ENCODE measurements at places on chromosomes 3 and 15.

DNA sequence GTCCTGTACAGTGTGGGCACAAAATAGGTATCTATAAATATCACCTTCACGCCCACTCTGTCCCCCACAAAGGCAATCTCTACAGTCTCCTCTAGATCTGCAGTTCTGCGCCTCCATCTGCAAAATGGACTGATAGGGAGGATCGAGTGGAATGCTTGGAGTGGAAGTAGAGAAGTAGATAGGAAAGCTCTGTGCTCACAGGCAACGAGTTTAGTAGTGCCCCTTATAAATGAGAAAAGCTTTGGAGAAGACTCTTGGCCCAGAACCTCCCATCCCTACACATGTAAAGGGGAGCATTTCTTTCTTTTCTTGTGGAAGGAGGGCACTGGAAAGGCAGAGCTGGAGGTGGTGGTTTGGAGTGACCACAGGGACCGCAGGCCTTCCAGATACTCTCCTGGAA, 88.5 kb downstream of the ZNF621 start:
- DNase-seq: no peak

- DNase-seq: no peak
Observed at GRCh38 chr3:13051581-13051980, 21.6 kb downstream of the IQSEC1 start.

DNA sequence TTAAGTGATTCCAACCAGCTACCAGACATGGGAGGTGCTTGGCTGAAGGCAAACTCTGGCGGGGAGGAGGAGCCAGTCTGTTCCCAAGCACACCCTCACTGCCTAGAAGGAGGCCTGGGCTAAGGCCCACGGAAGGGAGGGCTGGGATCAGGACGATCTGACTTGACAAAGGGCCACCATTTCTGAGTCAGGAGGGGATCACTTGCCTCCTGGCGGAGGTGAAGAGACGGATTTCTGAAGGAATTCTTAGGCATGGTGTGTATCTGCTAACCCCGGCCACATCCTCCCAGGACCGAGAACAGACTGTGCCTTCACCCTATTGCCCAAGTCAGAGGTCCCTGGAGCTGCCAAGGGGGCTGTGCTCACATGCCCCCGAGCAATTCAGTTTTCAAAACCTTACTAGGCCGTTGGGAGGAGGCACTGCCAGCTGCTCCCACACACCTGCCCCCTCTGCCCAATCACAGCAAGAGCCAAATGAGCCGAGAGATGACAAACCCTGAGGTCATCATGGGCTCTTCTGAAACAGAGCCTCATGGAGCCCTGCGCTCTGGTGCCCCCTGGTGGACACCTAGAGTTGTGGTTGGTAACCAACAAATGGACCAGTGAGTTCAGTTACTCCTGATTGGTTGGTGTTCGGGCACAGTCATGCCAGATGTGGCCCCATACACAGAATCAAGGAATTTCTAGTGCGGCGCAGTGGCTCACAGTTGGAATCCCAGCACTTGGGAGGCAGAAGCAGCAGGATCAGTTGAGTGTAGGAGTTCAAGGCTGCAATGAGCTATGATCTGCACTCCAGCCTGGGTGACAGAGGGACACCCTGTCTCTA, 6.5 kb upstream of the TNK2 start:
- DNase-seq: peak; percentile 99

DNA sequence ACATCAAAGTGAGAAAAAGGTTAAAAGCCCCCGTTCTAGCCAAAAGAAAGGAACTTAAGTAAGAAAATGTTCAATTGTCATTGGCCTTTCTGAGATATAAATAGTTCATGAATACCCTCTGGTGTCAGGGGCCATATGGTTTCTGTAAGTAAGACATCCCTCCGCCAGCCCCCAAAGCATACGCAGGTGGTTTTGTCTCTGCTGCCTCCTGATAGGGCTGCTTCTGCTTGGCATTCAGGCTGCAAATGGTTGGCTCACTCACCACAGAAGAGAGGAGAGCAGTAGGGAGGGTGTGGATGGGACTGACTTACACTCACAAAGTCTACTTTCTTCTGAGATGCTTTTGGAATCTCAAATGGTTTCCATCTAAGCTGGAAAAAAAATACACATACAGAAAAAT, 29.8 kb downstream of the HGD start:
- DNase-seq: no peak

- no peak for DNase-seq
Observed at GRCh38 chr15:28049581-28049980, 49.5 kb downstream of the OCA2 start.

DNA sequence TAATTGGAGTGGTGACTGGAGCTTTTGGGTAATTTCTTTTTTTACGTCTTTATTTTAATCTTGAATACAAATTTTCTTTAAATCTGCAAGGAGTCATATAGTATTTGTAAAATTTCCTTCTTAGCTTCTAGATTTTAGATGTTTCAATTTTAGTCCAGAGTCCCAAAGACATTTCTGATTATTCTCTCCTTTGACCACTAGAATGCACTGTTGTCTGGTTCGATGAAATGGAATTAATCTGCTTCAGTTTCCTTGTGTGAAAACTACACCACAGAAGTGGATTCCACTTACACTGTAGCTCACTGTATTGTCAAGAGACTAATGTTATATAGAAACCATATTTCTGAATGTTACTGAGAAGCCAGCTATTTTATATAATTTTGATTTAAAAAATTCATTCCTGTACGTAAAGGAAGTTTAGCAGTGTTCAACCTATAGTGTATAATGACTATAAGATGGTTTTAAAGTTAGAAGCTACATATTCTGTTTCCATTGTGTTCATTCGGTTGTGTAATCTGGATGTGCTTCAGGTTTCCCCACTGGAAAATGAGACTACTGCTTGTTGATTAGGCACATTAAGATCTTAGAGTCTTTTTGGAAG, 6.1 kb downstream of the GRAMD1C start:
- DNase-seq: no peak

- DNase-seq: no peak
Observed at GRCh38 chr3:8550611-8551010, 49.0 kb downstream of the LMCD1 start.

- no peak for DNase-seq
Observed at GRCh38 chr3:10600296-10600714, 94.9 kb upstream of the ATP2B2 start.

DNA sequence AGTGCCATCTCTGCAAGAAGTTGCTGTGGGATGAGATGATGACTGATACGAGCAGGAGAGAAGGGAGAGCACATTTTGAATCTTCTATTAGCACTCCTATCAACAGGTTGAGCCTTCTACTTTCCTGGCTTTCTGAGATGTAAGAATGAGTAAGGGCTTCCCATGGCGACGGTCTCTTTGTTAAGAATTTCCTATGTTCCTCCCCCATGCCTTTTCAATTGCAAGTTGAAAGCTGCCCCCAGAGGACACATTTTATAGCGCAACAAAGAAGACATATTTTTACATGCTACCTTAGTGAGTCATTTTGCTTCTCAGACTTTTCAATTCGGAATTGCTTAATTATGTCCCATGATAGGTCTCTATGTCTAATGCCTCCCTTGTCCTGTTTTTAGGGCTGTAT, 71.3 kb upstream of the LRTM1 start:
- peak; percentile 60 for DNase-seq

- DNase-seq: no peak
Observed at GRCh38 chr15:43550527-43551363, 33.3 kb downstream of the MAP1A start.

- DNase-seq: no peak
Observed at GRCh38 chr15:79381593-79381992, 50.5 kb upstream of the MINAR1 start.

GRCh38 chr3:33787328-33788009, 11.0 kb upstream of the PDCD6IP start:
- DNase-seq: peak; percentile 88

- DNase-seq: no peak
Observed at GRCh38 chr3:54691289-54691771, 236.5 kb downstream of the LRTM1 start.

- peak; percentile 36 for DNase-seq
Observed at GRCh38 chr3:72303926-72304325, 519.0 kb upstream of the PROK2 start.

DNA sequence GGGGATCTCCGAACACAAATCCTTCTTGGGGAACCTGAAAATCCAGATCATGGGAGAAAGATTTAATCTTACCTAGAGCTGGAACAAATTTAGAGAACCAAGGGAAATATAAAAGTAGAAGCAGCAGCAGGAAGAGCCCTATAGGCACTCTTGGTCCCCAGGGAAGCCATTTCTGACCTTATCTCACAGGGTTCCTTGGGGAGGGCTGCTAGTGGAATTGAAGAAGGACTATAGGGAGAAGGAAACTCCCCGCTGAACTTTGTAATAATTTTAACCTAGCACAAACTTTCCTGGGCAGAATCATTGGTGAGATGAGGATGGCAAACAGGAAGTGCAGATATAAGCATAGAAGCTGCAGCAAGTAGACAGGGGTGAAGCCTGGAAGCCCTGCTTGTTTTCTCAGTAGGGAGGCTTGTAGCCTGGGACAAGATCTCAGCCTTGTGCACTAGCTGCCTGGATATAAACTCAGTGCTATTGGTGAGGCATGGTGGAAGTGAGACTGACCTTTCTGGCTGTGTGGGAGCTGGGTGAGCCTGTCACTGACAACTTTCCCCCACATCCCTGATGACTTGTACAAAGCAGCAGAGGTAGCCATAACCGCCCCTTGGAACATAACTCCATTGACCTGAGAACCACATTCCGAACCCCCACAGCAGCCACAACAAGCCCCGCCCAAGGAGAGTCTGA, 343.0 kb upstream of the TGFBR2 start:
- DNase-seq: no peak

DNA sequence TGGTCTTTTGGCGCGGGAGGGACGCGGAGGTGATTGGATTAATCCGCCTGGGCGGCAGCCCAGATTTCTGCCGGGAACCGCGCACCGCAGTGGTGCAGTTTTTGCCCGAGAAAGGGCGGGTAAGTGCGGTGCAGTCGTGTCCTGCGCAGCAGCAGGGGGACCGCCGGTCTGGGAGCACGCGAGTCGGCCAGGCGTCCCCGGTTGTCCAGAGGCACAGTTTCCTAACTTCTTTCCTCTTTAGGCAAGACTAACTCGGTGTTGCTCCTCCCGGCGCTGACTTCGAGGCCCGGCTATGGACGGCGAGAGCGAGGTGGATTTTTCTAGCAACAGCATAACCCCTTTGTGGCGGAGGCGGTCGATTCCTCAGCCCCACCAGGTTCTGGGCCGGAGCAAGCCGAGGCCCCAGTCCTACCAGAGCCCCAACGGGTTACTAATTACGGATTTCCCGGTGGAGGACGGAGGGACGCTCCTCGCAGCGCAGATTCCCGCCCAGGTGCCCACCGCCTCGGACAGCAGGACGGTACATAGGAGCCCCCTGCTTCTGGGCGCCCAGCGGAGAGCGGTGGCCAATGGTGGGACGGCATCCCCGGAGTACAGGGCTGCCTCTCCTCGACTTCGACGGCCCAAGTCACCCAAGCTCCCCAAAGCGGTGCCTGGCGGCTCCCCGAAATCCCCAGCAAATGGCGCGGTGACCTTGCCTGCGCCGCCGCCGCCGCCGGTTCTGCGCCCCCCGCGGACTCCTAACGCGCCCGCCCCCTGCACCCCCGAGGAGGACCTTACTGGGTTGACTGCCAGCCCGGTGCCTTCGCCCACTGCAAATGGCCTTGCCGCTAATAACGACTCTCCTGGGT, 736 bp downstream of the ARHGEF26 start:
- DNase-seq: peak; percentile 46

DNA sequence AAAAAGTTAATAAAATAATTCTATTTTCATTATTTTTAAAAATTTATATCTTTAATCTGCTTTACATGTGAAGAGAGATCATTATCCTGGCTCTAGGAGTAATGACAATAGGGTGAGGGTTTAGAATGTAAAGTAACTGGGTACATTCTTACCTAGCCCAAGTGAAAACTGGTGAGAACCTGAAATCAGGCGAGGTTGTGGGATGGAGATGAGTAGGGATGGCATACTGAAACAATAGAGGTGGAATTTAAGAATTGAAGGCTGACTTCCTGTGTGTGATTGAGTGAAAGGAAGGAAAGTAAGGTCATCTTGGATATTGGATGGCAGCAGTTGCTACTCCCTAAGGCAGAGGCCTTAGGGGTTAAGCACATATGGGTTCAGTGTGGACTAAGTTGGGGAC, 82.7 kb downstream of the MYRIP start:
- no peak for DNase-seq

DNA sequence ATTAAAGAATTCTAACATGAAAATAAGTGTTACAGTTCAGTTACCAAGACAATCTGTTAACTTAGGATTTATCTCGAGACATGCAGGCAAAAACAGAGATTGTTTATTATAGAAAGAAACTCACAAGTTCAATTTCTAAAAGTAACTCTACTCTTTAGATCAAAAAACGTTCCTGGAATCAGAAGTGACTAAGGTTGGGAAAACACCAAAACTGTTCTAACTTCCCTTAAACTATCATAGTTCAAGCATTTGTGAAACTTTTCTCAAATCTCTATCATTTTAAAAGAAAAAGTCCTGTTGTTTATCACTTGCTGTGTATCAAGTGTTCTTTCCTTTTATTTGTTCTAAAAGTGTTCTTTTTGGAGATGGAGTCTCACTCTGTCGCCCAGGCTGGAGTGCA, 8.7 kb downstream of the WDR82 start:
- no peak for DNase-seq

DNA sequence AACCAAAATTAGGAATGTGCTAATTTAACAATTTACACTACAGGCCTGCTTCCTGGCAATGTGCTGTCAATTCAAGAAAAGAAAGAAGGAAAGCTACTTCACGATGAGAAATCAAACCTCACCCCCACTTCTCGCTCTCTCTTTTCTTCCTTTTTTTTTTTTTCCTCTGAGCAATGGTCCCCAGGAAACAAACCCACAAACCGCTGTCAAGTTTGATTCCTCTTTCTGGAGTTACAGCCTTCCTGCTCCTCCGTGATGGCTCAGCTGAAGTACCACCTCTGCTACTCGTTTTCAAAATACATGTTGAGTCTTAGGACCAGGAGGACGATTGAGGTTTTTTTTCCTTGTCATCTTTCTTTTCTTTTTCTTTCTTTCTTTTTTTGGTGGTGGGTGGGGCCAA, 3.4 kb upstream of the TRIM71 start:
- no peak for DNase-seq

DNA sequence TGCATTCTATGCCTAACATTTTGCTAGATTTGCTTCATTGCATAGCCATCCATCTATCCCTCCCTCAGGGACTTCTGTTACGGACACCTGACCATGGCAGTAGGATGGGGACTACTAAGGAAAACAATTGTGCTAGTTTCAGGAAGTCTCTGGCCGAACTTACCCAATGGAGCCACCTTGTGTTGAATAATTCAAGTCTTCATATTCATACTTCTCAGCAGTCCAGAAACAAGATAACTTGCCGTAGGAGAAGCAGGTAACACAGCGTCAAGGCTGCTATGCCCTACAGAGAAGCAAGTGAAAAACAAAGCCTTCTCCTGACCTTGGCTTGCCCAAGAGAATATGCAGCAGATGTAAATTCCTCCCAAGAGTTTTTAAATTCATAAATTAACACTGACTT, 685.3 kb downstream of the GRM7 start:
- DNase-seq: no peak
